ENCODE measurements at places on chromosomes 3 and 15.

GRCh38 chr3:53503195-53503594, 8.8 kb downstream of the CACNA1D start:
- no peak for DNase-seq

GRCh38 chr3:133374708-133375402, 25.0 kb upstream of the BFSP2 start:
- peak; percentile 98 for DNase-seq

GRCh38 chr3:192772240-192772894, 45.0 kb upstream of the FGF12 start:
- DNase-seq: peak; percentile 15

- no peak for DNase-seq
These were observed 11.9 kb downstream of the FAIM start for GRCh38 chr3:138620431-138620830.

GRCh38 chr3:141181819-141182218, 49.8 kb upstream of the PXYLP1 start:
- DNase-seq: no peak
